SHP77 treated with DMSO at 0.1 percent for 48 hours (cell line): ENCODE measurements at places on chromosomes 4 and X.

DNA sequence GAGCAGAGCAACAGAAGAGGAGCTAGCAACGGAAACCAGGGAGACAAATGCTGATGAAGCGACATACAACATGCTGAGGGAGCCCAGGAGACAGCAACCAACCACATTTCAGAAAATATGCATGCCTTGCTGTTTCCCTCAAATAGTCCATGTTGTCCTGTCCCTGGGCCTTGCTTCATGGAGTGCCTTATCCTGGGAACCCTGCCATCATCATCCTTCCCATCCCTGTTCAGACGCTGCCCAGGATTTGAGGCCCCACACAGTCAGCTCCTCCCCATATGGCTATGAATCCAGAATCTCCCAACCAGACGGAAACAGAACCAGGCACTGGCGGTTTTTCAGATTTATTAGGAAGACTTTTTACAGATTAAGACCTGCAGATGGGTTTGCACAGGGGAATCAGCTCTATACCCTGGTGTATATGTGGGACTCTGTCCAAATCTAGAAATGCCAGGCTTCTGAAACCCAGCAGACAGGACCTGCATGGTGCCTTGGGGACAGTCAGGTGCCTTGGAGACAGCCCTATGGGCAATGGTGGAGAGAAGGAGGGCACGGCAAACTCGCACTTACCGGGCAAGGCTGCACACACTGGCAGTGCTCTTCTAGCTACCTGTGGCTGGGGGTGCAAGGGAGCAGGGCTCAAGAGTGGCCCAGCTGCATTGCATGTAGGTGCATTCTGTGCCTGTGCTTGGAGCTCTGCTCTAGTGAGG lies 199.7 kb upstream of the MAMLD1 start:
- DNase-seq, result no peak

DNA sequence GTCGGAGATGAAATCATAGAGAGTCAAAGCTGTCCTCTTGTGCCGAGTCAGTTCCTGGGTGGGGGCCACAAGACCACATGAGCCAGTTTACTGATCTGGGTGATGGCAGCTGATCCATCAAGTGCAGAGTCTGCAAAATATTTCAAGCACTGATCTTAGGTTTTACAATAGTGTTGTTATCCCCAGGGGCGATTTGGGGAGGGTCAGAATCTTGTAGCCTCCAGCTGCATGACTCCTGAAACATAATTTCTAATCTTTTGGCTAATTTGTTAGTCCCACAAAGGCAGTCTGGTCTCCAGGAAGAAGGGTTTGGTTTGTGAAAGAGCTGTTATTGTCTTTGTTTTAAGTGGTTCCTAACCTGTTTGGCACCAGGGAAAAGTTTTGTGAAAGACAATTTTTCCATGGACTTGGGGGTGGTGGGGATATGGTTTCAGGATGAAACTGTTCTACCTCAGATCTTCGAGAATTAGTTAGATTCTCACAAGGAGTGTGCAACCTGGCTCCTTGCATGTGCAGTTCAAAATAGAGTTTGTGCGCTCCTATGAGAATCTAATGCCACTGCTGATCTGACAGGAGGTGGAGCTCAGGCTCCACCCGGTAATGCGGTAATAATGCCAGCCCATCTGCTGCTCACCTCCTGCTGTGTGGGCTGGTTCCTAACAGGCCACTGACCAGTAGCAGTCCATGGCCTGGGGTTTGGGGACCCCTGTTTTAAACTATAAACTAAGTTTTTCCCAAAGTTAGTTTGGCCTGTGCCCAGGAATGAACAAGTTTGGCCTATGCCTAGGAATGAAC lies 29.2 kb downstream of the METAP1 start:
- no peak for DNase-seq

DNA sequence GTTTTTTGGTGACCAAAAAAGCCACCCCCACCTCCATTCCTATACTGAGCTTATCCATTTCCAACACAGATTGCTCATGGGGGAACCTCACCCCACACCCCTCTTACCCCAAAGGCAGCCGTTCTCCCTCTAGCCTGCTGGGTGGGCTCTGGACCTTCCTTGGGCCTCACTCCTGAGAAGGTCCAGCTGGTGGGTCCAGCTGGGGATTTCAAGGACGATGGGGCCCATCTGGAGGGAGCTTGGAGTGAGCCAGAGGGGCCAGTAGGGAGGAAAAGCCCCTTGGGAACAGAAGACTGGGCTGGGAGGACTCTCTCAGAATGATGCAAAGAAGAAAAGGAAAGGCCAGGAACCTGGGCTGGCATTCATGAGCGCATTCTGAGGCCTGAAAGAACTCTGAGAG lies 42.0 kb upstream of the PJA1 start:
- DNase-seq, result no peak

GRCh38 chrX:13449441-13449840 lies 120.0 kb upstream of the EGFL6 start:
- DNase-seq, result no peak

DNA sequence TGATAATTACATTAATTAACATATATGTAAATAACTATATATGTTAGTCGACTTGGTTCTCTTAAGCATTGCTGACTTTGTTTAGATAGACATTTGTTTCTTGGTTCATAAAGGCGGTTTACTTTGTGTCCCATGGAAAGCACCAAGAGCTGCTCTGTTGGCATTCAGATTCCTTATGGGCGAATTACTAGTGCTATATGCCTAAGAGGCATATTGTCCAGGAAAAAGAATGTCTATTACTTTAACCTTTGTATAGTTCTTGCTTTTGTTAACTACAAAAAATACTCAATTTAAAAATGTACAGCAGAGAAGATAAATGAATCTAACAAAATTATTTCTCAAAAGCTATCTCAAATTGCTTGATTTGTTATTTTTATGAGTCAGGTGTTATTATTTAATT lies 532.8 kb downstream of the FAT4 start:
- DNase-seq, result no peak

- no peak for DNase-seq
Observed at GRCh38 chr4:118369231-118369630, 16.4 kb upstream of the PRSS12 start.

DNA sequence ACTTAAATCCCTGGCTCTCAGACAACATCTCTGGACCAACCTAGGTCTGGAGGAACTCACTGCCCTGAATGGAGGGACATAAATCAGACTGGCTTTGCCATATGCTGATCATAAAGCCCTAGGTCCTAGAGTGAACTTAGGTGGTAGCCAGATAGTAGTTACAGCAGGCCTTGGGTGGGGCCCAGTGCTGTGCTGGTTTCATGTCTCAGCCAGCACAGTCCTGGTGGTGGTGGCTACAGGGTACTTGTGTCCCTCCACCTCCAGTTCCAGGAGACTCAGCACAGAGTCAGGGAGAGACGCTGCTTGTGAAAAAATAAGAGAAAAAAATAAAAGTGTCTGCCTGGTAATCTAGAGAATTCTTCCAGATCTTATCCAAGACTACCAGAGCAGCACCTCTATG lies 40.3 kb downstream of the GSX2 start:
- DNase-seq, result no peak

DNA sequence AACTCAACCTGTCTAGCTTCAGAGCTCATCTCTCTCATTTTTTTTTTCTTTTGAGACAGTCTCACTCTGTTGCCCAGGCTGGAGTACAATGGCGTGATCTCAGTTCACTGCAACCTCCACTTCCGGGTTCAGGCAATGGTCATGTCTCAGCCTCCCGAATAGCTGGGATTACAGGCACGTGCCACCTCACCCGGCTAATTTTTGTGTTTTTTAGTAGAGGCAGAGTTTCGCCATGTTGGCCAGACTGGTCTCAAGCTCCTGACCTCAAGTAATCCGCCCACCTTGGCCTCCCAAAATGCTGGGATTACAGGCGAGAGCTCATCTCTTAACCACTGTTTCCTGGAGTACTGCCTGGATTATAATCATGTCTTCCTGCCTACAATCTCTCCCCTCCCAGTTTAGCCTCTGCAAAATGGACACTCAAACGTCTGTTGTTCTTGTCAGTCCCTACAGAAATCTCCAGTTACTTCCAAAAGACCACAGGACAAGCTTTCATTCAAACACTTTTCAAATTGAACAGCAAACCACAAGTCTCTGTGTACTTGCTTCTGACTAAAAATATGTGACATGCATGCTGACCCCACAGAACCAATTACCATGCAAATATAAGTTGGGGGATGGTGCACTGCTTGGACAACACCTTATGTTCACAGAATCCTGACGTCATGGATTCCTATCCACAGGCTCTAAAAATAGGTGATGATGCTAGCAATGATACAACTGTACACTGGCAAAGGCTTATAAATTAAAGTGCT lies 137.2 kb downstream of the SH3KBP1 start:
- DNase-seq, result no peak

- DNase-seq, result no peak
Observed at GRCh38 chr4:113248320-113248719, 198.9 kb downstream of the ANK2 start.

DNA sequence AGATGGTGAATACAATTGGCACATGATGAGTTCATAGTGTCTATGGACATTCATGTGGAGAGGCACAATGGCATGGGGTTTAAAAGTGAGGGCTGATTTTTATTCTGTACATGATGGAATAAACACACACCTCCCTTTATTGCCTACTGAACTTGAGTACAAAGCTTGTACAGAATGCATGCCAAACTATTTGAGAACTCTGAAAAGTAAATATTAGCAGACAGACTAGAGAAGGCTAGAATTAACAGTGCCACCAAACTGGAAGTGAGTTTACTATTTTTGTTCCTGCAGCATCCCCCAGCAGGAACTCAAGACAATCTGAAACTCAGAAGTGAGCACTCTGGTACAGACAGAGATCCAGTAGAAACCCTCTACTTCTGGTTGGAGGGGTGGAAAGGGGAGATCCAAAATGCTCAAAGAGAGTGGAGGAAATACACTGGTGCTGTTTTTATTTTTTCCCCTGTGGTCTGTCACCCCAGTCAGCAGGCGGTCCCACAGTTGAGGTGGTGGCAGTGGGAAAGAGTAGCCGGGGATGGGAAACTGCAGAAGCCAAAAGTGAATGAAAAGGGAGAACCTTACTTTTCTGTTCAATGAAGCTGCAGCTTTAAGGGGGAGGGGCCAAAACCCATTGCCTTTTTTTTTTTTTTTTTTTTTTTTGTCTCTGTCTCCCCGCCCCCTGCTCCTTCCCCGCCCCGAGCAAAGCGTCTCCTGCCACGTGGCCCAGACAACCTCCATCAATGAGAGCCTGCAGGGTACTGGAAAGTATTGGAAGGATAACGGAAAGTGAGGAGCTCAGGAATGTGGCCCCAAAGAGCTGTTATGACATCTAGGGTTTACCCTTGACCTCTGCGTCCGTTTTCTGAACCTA lies 20.5 kb downstream of the AKAP4 start:
- DNase-seq, result no peak

DNA sequence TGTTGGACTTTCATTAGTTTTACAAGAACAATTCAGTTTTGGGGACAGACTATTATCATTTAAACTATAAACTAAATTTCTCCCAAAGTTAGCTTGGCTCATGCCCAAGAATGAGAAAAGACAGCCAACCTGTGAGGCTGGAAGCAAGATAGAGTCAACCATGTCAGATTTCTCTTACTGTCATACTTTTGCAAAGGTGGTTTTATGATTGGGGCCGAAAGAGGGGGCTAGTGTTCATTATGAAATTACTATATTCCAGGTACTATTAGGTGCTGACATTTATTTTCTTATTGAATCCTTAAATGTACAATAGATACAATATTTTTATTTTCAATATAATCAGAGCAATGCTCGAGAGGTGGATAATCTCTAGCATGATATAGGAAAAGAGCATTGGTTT lies 30.6 kb downstream of the HERC6 start:
- DNase-seq, result no peak

GRCh38 chrX:105313596-105313995 lies 93.1 kb upstream of the TEX13A start:
- DNase-seq, result no peak

DNA sequence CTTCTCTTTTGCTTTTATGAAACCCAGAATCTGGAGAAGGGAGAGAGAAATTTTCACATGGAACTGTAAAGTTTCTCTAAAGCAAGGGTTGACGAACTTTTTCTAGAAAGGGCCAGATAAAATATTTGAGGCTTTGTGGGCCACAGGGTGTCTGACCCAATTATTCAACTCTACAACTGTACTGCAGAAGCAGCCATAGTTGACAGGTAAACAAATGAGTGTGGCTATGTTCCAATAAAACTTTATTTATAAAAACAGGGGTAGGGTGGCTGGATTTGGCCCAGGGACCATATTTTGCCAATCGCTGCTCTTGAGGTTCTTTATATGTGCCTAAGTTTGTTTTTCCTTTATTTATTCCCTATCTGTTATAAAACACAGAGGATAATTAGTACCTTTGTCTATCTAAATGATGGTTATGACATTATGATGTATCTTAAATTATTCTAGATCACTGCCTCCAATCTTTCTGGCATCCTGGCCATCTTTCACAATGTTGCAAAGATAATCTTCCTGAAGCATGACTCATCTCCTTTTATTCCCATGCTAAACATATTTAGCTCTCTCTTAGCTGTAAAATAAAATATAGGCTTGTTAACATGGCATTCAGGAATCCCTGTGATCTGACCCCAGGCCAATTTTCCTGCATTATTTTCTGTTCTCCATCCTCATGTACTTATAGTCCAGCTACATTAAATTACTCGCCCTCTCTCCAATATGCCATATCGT lies 106.8 kb upstream of the CBLL2 start:
- no peak for DNase-seq

DNA sequence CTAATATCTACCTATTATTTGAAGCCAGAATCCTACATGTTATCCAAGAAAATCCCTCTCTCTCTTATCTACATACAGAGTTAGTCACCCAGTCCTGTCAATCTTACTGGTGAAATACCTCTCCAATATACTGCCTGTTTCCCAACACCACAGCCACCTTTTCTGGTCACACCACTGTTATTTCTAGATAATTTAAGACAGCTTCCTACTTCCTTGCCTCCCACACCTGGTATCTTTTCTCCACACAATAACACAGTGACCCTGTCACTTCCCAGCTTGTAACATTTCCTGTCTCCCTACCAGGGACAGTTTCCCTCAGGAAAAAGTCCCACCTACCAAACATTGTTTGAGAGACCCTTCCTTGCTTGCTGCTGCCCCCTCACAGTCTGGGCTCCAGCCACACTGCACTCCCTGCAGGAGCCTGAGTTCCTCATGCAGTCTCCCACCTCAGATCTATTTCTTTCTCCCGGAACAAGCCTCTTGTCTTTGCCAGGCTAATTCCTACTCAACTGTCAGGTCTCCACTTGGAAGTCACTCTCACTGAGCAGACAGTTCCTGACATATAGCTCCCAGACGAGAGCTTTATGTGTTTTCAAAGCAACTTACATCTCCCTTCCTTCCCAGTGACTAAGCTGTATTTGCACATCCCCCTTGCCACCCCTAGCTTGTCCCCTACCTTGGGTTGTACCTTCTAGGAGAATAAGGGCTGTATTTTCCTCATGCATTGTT lies 73.6 kb upstream of the QRFPR start:
- no peak for DNase-seq

DNA sequence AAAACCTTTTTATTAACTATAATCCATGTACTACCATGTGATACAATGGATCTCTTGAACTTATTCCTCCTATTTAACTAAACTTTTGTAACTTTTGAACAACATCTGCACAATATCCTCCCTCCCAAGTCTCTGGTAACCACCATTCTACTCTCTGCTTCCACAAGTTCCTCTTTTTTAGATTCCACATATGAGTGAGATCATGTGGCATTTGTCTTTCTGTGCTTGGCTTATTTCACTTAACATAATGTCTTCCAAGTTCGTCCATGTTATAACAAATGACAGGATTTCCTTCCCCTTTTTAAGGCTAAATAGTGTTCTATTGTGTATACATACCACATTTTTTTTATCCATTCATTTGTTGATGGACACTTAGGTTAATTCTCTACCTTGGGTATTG lies 28.1 kb downstream of the DCAF8L1 start:
- no peak for DNase-seq

GRCh38 chr4:48742412-48742811 lies 37.7 kb downstream of the FRYL start:
- no peak for DNase-seq
